Germinal center (tissue), 1 donor: ENCODE measurements at places on chromosomes 12 and 14.

DNA sequence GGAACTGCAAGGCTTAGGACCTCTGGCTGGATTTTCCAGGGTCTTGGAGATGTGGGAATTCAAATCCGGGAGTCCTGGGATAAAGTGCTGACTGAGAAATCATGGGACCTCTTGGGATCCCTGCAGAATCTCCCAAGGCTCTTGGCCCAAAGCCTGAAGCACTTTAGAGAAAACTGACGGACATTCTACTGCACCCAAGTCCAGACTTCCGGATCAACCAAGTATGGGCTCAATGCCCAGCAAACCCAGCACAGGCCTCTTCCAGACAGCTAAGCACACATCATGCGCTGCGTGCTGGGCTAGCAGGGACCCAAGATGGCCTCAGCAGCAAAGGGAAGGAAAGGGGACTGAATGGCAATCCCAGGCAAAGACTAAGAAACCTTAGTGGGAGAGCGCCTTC is 85.0 kb downstream of the ACTN1 start:
- DNase-seq: no peak

GRCh38 chr12:65741656-65742017 is 82.6 kb upstream of the HMGA2 start:
- peak; percentile 15 for DNase-seq

- DNase-seq: no peak
These were observed 162.0 kb downstream of the FOXN3 start for GRCh38 chr14:89255012-89255411.

GRCh38 chr14:100406505-100407131 is 83.5 kb downstream of the SLC25A47 start:
- no peak for DNase-seq

DNA sequence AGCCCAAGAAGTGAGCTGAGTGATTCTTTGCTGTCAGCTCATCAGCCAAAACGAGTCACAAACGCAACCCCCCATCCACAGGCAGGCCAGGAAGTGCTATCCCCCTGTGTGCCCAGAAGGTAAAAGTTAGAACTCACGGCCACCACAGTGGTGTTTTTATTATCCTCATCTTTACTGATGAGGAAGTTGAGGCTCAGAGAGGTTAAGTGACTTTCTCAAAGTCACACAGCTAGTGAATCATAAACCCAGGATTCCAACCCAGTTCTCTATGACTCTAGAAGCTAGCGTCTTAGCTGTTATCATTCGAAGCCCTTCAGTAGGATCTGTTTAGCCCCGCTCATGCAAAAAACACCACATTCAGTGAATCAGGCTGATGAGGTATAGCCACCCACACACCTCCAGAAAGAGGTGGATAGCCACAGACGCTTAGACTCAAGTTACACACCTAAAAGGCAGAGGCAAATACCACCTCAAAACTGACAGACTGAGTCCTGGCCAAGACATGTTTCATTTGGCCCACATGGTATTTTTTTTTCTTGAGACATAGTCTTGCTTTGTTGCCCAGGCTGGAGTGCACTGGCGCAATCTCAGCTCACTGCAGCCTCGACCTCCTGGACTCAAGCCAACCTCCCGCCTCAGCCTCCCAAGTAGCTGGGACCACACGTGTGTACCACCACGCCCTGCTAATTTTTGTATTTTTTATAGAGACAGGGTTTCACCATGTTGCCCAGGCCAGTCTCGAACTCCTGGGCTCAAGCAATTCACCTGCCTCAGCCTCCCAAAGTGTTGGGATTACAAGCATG is 100.7 kb downstream of the SCARB1 start:
- DNase-seq: no peak

DNA sequence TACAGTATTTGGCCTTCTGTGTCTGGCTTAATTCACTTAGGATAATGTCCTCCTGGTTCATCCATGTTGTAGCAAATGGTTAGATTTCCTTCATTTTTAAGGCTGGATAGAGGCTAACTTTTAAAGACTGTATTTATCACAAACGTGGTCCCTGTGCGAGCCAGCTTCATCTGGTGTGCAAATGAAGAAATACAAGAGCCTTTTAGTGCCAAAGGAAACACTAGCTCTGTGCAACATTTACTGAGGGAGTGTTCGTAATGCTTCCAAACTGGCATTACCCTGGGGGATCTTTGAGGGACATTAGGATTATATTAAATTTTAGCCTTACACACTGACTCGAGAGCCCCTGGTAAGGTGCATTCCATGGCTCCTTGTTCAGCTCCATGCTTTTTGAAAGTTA is 43.0 kb upstream of the SLC38A2 start:
- DNase-seq: no peak

DNA sequence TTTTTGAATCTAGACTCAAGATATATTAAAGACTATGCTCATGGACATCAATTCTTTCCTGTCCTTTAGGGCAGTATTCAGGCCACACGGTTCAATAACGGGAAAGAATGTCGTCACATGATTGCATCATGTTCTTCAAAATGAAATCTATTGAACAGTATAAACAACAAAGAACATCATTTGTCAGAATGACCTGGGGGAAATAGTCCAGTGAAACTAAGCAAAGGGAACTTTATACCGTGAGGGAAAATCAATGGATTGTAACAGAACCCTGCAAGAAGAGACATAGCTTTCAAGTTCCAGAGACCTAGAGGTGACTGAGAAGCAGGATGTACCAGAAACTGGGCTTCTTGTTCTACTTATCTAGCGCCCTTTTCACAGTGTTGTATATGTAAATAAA is 32.7 kb downstream of the FLRT2 start:
- no peak for DNase-seq

DNA sequence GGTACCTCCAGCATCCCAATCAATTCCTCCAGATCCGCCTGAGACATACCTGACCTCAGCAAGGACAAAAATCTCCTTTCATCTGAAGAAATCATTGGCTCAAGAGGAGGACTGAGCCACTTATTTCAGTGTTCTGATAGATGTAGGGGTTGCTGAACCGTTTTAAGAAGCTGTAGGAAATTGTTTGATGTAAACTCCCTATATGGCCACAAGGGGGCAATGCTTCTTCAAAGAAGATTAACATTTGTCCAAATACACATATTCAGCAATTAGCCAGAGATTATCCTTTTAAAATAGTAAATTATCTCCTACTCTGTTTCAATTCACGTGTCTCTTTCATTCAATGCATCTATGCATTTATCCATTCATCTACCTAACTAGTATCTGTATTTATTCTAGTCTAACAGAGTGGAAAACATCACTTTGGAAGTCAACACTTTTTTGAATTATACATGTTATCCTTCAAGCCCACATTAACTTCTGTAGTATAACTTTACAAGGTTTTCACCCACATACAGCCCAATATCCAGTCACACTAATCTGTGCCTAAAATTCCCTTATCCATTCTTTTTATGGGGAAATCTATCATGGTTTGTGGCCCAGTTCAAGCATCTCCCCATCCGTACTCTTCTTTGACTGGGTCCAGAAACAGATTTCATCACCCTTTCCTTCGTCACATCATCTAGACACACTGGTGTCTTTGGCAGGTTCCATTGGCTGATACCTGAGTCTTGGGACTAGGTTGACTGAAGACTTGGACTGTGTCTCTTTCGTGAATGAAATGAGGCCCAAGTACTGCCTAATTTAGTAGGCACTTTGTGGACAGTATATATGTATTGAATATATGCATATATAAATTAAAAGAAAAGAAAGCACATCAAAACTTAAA is 411.0 kb upstream of the OR4E1 start:
- DNase-seq: peak; percentile 26

DNA sequence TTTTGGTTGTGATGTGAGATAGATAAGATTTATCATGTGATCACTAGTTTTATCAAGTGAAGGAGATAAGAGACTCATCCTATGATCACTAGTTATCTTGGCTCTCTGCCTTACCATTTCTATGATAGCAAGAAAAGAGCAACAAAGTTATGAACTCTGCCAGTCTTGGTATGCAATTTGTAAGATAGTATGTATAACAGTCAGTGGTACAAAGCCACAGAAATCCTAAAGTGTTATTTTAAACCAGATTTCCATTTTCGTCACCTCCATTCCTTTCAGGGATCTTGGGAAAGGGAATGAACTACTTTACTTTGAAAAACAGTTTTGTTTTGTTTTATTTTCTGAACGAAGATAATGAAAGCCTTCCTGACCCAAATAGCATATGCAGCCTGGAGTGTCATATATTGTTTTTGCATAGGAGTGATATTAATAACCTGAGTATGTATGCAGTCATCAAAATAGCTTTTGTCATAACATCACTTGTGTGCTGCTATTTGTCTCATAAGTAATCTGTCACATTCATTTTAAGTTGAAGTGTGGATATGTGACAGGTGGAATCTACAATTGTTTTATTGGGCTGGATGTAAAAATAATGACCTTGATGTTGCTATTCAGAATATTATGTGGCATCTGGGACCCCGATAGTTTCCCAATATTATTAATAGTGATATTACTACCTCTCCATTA is 35.0 kb downstream of the FLRT2 start:
- DNase-seq: no peak

- DNase-seq: no peak
These were observed 27.0 kb downstream of the PAPLN start for GRCh38 chr14:73264080-73264884.

DNA sequence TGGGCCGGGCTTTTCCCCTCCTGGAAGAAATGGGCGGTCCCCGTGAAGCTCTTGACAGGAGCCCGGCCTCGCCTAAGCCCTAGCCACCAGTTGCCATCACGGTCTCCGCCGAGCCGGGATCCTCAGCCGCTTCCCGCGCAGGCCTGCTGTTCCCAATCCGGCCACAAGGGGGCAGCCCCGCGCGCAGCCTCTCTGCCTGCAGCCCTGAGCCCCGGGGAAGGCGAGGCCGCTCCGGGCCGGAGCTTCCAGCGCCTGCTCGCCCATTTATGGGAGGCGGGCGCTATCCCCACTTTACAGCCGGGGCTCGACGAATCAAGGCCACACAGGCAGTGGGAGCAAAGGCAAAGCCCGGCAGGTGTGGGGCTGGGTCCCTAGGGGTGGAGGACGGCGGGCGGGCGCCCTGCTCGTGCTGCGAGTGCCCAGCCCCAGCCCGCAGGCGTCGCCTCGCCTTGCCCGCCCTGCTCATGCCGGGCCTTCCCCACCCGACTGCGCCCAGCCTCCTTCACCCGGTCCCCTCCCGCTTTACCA is 61.5 kb downstream of the LGMN start:
- peak; percentile 75 for DNase-seq

DNA sequence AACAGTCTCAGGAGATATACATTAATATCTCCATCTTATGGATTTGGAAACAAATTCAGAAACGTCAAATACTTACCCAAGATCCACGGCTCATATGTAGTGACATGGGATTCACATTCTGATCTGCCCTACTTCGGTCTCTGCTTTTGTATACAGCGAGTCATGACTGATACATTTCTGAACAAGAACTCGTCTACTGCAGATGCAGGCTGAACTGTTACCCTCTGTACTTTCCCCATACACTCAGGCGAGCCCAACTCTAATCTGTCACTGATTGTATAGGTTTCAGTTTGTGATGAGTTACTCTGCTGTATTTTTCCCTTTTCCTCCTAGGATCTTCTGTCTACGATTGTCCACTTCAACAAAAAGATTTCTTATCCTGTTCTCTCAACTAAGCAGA is 441.6 kb downstream of the CCDC91 start:
- no peak for DNase-seq

DNA sequence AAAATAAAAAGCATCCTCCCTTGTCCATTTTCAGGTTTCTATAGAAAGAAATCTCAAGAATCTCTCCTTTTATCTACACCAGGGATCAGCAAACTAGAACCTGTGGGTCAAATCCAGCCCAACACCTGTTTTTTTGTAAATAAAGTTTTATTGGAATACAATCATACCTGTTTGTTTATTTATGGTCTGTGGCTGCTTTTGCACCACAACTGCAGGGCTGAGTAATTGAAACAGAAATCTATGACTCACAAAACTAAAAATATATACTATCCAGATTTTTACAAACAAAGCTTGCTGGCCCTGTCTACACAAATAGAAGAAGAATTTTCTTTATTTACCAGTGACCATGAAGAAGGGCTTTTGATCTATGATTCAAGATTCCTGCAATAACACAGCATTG is 95.1 kb upstream of the COCH start:
- DNase-seq: no peak

DNA sequence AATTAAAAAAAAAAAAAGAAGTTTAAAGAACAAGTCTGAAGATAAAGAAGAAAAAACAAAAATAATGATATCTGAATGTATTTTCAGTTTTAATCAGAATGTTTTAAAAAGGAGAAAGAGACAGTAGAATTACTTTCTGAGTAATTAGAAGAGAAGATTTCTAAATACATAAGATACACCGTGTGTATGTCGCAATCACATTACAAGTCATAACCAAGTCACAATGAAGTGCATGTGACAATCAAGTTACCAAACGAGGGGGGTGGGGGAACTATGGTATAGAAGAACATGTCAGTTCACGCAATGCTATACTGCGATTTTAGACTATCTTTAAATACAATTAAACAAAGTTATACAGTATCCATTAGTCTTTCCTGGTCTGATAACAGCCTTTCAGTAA is 1464.1 kb upstream of the FLRT2 start:
- no peak for DNase-seq

GRCh38 chr12:22329621-22330020 is 4.9 kb downstream of the ST8SIA1 start:
- no peak for DNase-seq

- no peak for DNase-seq
These were observed 6.9 kb upstream of the CORO1C start for GRCh38 chr12:108738170-108738569.

GRCh38 chr12:67910360-67911274 is 78.6 kb upstream of the IFNG-AS1 start:
- no peak for DNase-seq

GRCh38 chr12:85147331-85147730 is 111.2 kb downstream of the LRRIQ1 start:
- no peak for DNase-seq

- no peak for DNase-seq
These were observed 161.0 kb downstream of the SLC38A4 start for GRCh38 chr12:46664761-46665287.

DNA sequence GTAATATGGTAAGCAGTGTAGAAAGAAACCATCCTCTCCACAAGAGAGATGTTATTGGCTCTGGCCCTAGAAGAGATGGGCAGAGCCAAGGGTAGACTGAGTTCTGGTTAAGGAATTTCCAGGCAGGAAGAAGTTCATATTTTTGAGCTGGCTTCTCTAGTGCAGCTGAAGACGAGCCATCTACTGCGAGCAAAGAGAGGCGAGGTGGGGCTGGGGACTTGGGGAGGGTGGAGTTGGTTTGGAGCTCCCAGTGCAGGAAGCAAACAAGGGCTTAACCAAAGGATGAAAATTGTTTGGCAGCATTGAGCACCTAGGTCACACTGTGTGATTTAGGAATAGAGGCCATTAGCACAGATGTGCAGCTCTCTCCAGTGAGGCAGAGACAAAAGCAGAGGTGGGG is 239.6 kb downstream of the ZFP36L1 start:
- DNase-seq: no peak
